Right lobe of liver (tissue), 6 donors: ENCODE measurements at places on chromosomes 3 and 15. TPM values are rescaled to one million over a fixed set of nuclear protein-coding genes. Genes with fewer than 3 reads are reported as not detected.

DNA sequence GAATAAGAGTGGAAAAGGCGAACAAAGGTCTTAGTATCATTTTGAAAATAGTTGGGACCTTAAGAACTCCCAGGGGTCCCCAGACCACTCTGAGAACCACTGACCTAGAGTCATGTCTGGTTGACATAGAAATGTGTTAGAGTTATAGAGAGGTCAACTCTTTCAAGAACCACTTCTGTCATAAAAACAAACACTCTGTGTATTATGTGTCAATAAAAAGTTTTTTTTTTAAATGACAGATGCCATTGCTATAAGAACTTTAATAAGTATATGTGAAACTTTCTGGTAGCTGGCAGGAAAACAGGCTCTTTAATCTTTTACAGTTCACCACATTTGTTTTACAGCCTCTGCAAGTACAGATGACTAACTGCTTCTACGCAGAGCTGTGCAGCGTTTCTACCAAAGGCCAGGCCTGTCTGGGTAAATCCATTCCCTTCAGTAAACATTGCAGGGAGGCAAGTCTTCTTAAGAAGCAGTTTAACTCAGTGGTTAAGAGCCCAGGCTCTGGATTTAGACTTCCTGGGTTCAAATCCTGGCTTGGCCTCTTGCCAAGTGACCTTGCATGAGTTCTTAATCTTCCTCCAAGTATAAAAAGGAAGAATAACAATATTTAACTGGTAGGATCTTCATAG lies 56.6 kb downstream of the RFTN1 start:
- no peak for DNase-seq

DNA sequence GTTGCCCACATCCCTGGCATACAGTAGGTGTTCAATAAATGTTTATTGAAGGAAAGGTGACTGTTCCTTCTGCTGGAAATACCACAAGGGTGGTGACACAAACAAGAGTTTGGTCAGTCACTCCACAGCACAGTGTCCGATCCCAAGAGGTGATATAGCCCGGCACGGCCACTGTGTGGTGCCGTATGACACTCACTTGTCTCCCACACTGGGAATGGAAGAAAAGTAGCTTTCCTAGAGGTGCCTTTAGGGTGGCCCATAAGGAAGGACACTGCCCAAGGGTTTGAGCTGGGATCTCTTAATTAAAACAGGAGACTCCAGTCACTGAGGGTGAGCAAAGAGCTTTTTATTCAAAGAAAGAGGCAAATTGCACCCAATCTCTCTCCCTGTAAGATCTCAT lies 40.5 kb downstream of the TGM4 start:
- DNase-seq = no peak

- no peak for DNase-seq
Observed at GRCh38 chr15:63238796-63239195, 38.6 kb upstream of the APH1B start.

- DNase-seq = no peak
Observed at GRCh38 chr3:74630602-74631001, 16.1 kb upstream of the CNTN3 start.

DNA sequence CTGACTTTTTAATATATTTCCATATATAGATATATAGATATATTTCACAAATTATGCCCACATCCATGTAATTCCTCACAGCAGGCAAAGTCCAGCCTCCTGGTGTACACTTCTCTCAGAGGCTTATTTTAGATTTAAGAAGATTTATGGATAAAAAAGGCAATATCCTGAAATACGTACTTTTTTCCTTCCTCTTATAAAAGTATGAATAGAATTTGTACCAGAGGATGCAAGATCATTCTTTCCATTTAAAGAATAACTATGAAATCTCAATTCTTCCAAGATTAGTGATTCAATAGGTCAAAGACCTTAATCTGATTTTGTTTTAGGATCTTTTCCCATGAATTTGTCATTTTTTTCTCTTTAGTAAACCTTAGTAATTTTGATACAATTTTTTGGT lies 597.9 kb upstream of the TBL1XR1 start:
- no peak for DNase-seq

- no peak for DNase-seq
Observed at GRCh38 chr15:59379531-59379930, 6.9 kb upstream of the MYO1E start.

DNA sequence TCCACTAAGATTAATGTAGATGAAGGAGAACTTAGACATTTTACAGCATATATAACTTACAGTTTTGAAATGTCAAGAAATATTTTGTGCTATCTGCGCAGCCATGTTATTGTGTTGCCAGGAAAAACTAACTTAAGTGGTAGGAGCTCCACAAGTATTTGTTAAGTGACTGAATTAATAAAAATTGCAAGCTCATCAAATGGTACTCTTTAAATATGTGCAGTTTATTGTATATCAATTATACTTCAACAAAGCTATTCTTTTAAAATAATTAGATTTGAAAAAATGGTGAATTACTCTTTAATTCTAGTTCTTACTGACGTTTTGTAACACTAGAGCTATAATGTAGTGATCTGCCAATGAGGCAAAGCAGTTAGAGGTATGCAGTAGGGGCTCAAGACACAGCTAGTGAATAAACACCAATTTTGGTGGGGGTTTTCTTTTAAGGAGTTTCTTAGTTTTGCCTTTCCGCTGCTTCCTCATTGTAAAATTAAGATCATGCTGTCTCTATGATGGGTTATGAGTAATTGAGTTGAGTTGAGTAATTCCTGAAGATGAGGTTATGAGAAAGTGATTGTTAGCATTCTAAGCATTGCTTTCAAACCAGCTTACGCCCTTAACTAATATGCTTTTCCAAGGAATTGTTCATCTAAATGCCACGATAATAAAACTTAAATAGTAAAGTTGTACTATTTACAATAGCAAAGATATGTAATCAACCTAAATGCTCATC lies 10.9 kb upstream of the LXN start:
- no peak for DNase-seq

DNA sequence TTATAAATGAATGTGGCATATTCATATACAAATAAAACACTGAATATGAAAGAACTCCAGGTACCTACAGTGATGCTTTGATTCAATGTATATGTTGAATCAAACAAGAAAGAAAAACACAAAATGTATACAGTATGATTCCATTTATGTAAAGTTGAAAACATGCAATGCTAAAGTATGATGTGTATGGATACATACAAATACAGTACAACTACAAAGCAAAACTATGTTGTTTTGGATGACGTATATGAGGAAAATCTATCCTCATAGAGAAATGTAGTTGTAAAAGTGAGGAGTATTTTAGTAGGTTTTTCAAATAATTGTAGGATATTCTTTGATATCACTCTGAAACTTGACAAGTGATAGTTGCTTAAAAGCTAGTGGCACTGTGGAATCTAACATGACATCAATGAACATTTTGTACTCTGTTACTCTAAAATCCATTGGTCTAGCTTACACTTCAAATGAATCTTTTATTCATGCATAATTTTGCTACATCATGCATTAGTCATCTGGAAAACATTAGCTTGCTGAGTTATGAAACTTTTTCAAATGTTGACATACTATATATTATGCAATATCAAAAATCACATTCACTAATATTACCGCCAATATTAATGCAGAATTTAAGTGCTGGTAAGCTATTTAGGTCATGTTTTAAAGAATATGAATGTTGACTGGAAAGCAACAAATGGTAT lies 278.1 kb upstream of the CHRNA7 start:
- no peak for DNase-seq

- no peak for DNase-seq
Observed at GRCh38 chr3:142596726-142597088, 514 bp downstream of the PLS1 start.

DNA sequence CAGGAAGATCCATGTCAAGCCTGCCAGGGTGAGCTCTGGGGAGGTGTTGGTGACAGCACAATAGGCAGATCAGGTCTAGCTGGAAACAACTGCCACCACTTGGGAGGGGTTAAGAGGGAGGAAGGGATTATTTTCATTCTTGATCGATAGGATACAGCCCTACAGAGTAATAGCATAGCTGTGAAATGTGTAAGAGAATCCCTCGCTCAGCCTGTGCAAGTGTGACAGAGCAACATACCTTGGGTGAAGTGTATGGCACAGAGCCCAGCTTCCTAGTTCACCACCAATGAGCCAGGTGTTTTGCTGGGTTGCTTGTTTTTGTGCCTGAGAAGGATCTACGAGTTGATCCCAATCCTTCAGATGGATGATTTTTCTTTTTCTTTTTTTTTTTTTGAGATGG lies 9.2 kb upstream of the DCUN1D1 start:
- no peak for DNase-seq

GRCh38 chr3:167863811-167864551 lies 128.5 kb downstream of the SERPINI1 start:
- DNase-seq = no peak

DNA sequence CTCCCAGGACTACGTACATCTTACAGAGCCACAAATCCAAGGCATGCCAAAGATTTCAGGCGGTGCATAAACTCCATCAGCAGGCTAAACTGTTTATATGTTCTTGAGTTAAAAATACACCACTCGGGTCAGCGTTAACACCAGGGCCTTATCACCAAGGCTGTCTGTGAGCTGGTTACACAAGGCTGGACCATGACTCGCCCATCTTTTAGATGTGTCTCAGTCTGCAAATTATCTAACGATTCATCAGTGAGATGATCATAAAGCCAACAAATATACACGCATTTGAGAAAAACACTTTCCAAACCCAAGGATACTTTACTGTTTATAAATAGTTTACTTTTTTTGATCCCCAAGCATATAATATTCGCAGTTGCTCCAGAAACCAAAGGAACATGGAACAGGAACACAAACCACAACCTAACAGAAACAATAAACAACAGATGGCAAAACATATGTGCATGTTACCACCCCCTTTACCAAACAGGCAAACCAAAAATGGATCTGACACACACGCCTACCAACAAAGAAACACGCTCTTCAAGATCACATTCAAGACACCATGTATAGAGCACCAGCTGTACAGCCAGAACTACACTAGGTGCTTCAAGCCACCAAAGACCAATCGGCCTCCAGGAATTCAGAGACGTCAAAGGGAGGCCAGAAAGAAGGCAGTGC lies 15.4 kb downstream of the LRIG1 start:
- DNase-seq = no peak

GRCh38 chr3:12586403-12586802 lies 29.5 kb downstream of the MKRN2 start:
- DNase-seq = no peak

- no peak for DNase-seq
Observed at GRCh38 chr15:62566248-62566647, 401.2 kb upstream of the C2CD4B start.

GRCh38 chr3:99711351-99711750 lies 73.0 kb downstream of the COL8A1 start:
- no peak for DNase-seq

DNA sequence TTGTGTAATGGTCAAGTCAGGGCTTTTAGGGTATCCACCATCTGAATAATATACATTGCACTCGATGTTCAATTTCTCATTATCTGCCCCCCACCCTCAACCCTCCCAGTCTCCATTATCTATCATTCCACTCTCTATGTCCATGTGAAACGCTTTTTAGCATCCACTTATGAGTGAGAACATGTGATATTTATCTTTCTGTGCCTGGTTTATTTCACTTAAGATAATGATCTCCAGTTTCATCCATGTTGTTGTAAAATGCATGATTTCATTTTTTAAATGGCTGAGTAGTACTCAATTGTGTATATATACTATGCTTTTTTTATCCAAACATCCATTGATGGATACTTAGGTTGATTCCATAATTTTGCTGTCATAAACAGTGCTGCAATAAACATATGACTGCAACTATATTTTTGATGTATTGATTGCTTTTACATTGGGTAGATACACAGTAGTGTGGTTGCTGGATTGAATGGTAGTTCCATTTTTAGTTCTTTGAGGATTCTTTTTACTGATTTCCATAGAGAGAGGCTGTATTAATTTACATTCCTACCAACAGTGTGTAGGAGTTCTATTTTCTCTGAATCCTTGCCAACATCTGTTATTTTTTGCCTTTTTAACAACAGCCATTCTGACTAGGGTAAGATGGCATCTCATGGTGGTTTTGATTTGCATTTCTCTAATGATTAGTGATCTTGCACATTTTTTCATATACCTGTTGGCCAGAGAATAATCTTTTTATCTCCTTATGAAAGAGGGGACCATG lies 332.9 kb upstream of the TGFBR2 start:
- DNase-seq = no peak

GRCh38 chr3:58388550-58389091 lies 45.0 kb downstream of the PDHB start:
- no peak for DNase-seq

DNA sequence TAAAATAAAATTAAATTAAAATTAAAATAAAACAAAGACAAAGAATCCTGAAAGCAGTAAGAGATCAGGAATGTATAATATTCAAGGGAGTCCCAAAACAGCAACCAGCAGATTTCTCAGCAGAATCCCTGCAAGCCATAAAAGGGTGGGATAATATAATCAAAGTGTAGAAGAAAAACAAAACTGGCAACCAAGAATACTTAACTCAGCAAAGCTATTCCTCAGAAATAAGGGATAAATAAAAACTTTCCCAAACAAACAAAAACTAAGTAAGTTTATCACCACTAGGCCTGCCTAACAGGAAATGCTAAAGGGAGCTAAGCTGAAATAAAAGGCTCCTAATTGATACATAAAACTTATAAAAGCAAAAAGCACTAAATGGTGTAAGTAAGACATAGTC lies 29.8 kb downstream of the THBS1 start:
- no peak for DNase-seq

GRCh38 chr3:189718215-189718614 lies 87.0 kb downstream of the TP63 start:
- DNase-seq = no peak

DNA sequence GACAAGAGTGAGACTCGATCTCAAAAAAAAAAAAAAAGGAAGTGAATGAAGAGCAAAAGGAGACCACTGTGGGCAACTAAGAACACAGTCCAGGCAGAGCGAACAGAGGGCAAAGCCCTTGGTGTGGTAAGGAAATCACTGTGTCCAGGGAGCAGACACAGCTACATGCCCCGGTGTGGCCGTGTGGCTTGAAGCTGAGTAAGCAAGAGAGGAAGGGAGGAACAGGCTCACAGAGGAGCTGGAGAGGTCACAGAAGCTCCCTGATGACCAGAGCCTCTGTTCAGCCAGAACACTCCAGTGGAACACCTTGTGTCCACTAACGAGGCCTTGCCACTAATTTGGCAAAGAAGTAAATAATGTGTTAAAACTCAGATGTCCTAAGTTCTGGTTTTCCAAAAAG lies 60.6 kb upstream of the GATA2 start:
- DNase-seq = no peak

- DNase-seq = no peak
Observed at GRCh38 chr3:141471160-141471559, 15.7 kb upstream of the RASA2 start.

DNA sequence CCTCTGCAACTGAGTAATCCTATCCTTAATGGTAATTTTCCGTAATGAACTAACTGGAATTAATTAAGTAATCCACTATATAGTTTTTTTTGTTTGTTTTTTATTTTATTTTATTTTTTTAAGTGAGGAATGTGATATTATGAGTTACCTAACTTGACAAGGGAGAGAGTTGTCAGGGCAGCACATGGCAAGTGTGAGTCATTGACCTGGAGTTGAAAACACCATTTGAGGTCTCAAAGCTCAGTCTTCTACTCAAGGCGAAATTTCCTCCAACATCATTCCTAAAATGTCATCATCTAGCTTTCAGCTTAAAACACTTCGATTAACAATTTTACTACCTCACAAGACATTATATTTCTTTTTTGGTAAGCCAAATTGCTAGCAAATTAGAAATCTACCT lies 87.8 kb downstream of the NECTIN3 start:
- DNase-seq = no peak

PLCH1 gene
- total RNA-seq = 0.07 TPM

TRIM42 gene
- not detected for total RNA-seq

ATP2C1 gene
- total RNA-seq = 27.4 TPM

ATP8B4 gene
- 7.1 TPM for total RNA-seq

ALG1L2 gene
- total RNA-seq = not detected

CCR9 gene
- not detected for total RNA-seq

TRAT1 gene
- total RNA-seq = 1.9 TPM

ICE2 gene
- 13.1 TPM for total RNA-seq
